ENCODE measurements at places on chromosomes 4 and X.

GRCh38 chrX:134526399-134526798 is 66.4 kb downstream of the HPRT1 start:
- no peak for DNase-seq

DNA sequence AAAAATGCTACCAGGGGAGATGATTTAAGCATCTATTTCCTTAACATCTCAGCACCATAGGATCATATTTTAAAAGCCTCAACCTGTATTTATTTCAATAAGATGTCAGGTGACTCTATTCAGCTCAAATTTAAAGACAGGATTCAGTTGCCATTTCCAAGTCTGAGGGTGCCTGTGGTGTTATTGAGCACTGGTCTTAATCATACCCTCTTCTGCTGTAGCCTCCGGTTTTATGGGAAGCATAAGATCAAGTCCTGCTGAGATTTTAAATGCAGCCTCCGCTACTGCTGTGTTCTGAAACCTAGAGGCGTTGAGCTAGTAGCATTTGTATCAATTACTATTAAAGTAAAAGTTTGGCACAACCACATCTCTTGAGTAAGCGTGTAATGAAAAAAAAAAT is 185.7 kb upstream of the NWD2 start:
- no peak for DNase-seq

DNA sequence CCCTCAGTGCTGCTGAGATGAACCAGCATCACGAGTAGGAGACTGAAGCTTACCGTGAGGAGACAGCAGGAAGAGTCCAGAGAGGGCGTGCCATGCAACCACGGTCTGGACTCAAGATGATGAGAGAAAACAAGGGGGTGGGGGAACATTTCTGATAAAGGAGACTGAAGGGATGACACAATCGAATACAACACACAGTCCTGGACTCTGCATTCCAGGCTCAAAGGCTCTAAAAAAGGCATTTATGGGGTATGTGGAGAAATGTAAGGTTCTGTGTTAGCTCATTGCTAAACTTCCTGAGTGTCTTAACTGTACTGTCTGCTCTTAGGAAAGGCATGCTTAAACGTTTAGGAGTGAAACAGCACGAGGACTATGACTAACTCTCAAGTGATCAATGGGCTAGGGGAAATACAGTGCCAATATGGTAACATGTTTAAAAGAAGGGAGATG is 20.6 kb upstream of the IRAK1 start:
- no peak for DNase-seq

GRCh38 chrX:15864023-15864422 is 9.4 kb upstream of the AP1S2 start:
- no peak for DNase-seq

DNA sequence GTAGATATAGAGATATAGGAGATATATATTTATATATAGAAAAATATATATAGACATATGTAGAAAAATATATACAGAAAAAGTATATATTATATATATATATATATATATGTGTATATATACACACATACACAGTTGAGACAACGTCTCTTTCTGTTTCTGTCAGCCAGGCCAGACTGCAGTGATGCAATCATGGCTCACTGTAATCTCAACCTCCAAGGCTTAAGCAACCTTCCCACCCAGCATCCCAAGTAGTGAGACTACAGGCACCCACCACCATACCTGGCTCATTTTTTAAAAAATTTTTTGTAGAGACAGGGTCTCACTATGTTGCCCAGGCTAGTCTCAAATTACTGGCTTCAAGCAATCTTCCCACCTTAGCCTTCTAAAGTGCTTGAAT is 426.3 kb downstream of the GPM6A start:
- DNase-seq: no peak

GRCh38 chr4:183101956-183102480 is 3.0 kb downstream of the WWC2 start:
- no peak for DNase-seq

DNA sequence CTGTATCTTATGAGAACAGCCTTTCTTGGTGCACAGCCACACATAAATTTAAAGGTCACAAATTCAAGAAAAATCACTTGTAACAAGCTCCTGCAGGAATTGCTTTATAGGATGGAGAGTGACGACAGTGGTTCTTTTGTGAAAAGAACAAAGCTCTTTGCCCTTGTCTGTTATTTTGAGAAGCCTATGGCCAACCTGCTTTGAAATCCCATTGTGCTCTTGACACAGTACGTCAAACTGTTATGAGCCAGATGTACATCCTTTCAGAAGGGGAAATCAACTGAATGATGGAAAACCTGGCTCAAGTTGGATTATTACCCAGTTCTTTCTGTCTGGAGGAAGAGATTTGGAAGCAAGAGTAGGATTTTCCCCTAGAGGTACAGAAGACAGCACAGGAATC is 1454.2 kb downstream of the ARAP2 start:
- DNase-seq: no peak

Measured in CD4-positive, alpha-beta T cell treated with Interleukin-4 for 1 hour (primary cell).